Activated T-helper 17 cell treated with anti-CD3 and anti-CD28 coated beads, Interleukin-2, amount 50 U/mL, for 72 hours (primary cell): ENCODE measurements at places on chromosomes 2 and 18. TPM values are rescaled to one million over a fixed set of nuclear protein-coding genes. Genes with fewer than 3 reads are reported as not detected.

GRCh38 chr2:37201766-37202165 is 5.5 kb downstream of the CEBPZOS start:
- ATAC-seq = peak; percentile 71

GRCh38 chr2:23803264-23803964 is 123.5 kb downstream of the ATAD2B start:
- ATAC-seq = no peak

DNA sequence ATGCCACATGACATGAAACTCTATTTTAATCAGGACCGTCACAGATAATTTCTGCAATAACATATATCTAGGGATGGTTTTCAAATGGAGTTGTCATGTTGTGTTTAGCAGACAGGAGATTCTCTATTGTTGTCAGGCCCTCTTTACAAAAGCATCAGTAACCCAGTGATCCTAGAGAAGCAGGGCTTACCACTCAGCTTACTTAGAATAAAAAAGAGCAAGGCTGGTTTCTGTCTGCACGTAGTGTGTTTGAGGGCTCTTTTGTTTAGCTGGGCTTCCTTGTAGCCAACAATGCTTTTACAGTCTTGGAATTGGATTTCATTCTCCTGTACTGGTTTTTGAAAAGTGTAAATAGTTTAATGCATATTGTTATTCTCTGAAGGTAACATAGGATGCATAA is 210.5 kb upstream of the NRP2 start:
- ATAC-seq = no peak

GRCh38 chr2:212337036-212337435 is 201.6 kb downstream of the ERBB4 start:
- no peak for ATAC-seq

DNA sequence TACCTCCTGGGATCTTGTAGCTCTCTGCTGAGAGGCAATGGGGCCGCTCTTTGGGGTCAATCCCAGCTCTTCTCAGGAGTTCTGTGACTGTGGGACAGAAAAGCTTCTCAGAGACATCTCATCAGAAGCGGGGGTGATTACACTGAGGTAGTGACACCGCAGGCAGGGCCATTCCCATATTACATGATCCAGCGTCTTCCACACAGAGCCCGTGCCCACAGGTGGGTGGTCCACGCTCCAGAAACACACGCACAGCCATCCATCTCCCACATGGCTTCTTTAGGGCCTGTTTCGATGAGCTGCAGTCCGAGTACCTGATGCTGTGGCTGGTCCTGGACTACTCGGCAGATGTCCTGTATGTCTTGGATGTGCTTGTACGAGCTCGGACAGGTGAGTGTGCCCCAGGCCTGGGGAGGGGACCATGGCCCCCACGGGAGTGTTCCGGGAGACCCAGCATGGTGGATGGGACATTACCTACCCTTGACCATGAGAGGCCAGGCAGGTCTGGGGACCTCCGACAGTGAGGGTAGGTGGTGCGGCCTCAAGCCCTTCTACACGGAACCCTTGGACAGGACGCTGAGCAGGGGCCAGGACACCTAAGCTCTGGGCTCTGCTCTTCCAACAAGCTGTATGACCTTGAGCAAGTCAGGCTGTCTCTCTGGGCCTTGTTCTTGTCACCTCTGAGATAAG is 45.5 kb downstream of the CNGA3 start:
- ATAC-seq = no peak

- ATAC-seq = peak; percentile 96
These were observed 259.7 kb downstream of the LPIN1 start for GRCh38 chr2:12005886-12006681.

GRCh38 chr2:127743477-127744026 is 42.3 kb downstream of the SFT2D3 start:
- ATAC-seq = peak; percentile 88

GRCh38 chr2:71962911-71963694 is 184.6 kb downstream of the CYP26B1 start:
- ATAC-seq = no peak

GRCh38 chr2:3465844-3466481 is 53.4 kb downstream of the ADI1 start:
- no peak for ATAC-seq

- ATAC-seq = no peak
These were observed 188.6 kb upstream of the SH3BP4 start for GRCh38 chr2:234763002-234763873.

The POTEJ gene
- total RNA-seq = not detected

The ACADL gene
- not detected for total RNA-seq

The RBKS gene
- 10.0 TPM for total RNA-seq

The AAK1 gene
- total RNA-seq = 203 TPM

The SH2D6 gene
- 1.3 TPM for total RNA-seq

The CFC1 gene
- total RNA-seq = not detected

The CYP20A1 gene
- 19.1 TPM for total RNA-seq

The CCL20 gene
- total RNA-seq = 137 TPM

The UPP2 gene
- not detected for total RNA-seq

The PLCL1 gene
- 1.2 TPM for total RNA-seq

The MARCO gene
- total RNA-seq = not detected

The CERKL gene
- not detected for total RNA-seq

The KCNJ3 gene
- not detected for total RNA-seq
